ENCODE measurements at places on chromosomes 7 and 10.

DNA sequence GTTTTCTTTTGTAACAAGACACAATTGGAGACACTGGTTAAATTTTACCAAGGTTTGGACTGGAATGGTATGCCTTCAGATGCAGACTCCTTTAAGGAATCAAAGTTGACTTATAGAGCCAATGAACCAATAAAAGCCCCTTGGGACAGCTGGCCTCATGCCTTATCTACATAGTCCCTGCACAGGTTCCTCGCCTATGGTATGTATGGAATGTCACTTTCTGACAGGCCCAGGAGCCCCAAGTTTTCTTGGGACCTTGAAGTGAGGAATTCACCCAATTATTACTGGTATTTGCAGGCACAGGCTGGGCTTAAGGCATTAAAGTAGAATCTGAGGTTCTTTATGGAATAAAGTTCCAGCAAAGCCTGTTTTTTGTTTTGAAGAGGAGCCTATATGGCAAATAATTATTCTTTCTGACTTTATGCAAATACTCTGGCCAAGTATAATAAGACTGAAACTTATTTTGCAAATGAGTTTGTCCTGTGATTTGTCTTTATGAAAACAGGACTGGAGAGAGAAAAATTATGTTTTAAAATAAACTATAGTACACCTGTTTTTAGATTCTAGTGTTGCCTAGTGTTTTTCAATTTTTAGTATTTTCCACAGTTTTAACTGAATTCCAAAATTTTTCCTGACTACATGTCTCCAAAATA lies 24.1 kb upstream of the DNMBP start:
- DNase-seq: no peak

- DNase-seq: no peak
Measured at GRCh38 chr10:6091630-6092029, 2.8 kb downstream of the RBM17 start.

DNA sequence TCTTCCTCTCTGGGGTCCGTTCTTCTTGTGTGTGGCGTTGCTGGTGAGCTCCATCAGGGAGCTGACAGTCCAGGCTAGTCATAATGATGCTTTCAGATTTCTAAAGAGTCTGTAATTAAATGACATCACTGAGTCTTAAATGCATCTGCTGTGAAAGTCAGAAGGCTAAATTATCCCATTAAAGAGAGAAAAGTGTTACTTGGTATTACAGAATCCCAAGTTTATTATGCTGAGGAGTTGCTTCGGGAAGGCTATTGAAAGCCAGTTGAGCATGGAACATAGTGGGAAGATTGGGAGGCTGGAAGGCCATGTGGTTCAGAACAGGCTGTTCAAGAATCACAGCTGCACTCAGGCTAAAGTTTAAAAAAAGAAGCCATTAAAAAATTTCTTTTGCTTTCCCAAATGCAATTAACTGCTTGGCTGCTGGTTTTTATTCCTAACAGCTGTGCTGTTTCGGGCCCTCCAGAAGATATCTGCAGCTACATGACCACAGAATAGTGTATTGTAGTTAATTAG lies 342.6 kb upstream of the LRGUK start:
- DNase-seq: no peak

GRCh38 chr10:15824498-15824897 lies 35.8 kb downstream of the MINDY3 start:
- DNase-seq: no peak

- DNase-seq: no peak
Measured at GRCh38 chr7:46257761-46258448, 336.8 kb upstream of the IGFBP3 start.

- DNase-seq: peak; percentile 18
Measured at GRCh38 chr10:13158401-13158800, 3.0 kb upstream of the MCM10 start.

- no peak for DNase-seq
Measured at GRCh38 chr10:13649844-13650520, 63.2 kb downstream of the PRPF18 start.

- no peak for DNase-seq
Measured at GRCh38 chr7:128000048-128000447, 31.2 kb downstream of the LRRC4 start.

- DNase-seq: no peak
Measured at GRCh38 chr7:26729150-26729775, 135.1 kb downstream of the SKAP2 start.

DNA sequence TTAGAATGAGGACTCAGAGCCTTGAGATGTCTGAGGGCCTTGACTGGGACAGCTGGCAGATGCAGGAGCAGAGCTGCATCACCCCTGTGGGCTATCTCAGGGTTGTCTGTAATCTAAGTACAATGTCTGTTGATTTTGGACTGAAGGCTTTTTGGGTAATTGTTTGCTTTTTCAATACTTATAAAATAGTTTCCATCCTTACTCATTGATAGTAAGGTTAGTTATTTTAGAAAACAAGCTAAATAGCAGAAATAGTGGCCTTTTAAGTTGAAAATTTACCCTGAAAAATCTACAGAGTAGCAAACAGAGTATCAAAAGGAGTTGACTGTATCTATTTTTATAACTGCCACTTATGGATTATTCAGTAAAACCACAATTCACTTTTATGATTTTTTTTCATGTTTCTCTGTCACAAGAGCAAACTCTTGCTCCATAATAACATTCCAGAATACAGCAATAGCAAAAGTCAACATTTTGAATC lies 179.7 kb downstream of the CFTR start:
- DNase-seq: no peak

DNA sequence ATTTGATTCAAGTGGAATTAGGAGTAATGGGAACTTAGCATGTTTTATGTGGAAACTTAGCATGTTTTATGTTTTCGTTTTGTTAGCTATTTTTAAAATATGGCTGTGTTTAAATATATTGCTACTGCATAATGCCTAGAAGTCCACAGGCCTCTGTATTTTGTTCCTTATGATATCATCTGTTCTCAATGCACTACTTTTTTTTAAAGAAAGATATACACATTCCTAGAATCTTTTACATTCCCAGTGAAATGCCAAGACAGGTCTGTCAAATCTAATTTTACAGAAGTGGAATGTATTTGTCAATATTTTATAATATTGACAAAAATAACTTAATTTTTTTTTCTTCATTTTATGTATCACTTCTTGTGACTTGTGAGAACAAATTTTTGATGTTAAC lies 51.6 kb downstream of the ST7 start:
- DNase-seq: no peak

DNA sequence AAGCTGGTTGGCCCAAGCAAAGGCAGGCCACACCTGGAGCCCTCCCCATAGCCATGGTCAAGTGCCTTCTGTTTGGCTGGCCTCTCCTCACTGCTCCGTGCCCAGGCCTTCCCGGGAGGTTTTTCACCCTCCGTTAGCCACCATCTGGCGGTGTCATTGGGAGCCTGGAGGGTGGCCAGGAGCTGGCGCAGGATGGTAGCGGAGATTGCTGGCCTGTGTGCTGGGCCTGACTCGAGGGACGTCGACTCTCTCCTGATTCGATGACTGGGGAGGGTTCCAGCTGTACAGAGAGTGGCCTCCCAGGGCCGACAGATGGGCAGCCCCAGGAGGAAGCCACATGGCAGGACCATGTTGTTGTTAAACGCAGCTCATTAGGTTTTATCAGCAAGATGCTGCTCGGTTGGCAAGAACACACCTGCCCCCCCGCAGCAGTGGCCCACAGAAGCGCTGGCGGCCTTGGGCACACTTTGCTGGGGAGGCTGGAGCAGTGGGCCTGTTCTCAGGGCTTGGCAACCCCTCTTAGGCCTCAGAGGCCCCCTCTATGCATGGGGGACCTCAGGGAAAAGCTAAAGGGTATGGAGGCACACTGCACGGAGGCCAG lies 64.0 kb upstream of the CACUL1 start:
- DNase-seq: no peak

DNA sequence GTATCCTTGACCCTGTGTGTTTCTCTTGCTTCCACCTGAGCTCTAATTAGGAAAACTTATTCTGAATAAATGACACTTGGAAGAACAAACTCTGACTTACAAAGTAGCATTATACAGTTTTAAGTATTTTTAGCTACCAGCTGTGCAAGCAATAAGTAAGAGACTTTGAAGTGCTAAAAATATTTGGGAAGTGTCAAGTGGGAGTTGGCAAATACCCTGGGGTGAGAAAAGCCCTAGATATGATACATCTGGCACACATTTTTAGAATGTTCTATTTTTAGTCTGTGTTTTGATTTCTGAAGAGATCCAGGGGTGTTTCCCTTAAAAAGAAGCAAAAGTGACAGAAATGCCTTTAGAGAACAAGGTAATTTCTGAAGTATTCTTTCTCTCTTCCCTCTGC lies 132.7 kb upstream of the TEX47 start:
- DNase-seq: no peak

- DNase-seq: no peak
Measured at GRCh38 chr7:138958391-138958956, 22.7 kb downstream of the KIAA1549 start.

DNA sequence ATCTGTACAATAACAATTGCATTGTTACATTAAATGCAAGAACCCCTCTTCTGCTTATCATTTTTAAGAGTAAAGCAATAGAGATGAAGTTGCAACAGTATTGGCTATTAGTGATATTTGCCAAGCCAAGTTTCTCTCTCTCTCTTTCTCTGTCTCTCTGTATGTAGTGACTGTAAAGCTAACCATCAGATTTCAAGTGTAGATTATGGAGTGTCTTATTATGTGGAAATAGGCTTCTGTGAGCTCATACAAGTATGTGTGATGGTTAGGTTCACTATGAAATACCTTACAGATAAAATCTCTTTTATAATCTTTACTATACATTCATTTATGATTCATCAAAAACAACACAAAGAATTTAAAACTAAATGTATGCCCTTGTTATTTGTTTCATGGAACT lies 28.6 kb upstream of the NRP1 start:
- no peak for DNase-seq

GRCh38 chr7:116566666-116567065 lies 41.8 kb downstream of the CAV1 start:
- DNase-seq: no peak

GRCh38 chr7:149806726-149807125 lies 31.4 kb upstream of the ZNF862 start:
- DNase-seq: no peak

- no peak for DNase-seq
Measured at GRCh38 chr10:117164592-117165537, 26.8 kb upstream of the VAX1 start.

DNA sequence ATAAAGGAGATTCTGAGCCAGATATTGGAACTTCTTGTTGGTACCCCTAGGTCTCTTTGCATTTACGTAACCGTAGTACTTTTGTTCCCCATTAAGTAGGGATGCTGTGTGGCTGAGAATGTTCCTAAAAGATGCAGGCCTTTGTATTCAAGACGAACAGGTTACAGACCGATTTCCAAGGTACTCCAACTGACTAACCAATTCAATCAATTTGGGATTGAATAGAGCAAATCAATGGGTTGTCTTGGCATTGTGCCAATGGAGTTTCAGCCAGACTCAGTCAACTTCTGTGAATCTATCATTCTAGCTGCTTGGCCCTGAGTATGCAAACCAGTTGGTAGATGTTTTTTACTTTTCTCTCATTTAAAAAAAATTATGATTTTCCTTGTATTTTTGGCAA lies 347.3 kb upstream of the NPVF start:
- no peak for DNase-seq

DNA sequence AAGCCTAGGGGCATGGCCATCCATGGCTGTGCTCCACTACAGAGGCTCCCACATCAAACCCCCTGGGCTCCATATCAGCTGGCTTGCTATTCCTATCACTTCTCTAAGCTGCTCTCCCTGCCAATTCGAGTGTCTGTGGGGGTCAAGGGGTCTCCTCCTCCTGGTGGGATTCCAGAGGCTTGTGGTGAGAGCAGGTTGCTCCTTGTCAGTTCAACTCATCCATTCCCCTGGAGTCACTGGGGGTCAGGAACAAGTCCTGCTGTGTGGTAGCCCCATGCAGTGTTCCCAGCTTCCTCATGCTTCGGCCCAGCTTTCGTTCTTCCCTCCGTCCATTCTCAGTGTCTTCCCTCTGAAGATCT lies 86.6 kb upstream of the UNC5B start:
- DNase-seq: no peak

DNA sequence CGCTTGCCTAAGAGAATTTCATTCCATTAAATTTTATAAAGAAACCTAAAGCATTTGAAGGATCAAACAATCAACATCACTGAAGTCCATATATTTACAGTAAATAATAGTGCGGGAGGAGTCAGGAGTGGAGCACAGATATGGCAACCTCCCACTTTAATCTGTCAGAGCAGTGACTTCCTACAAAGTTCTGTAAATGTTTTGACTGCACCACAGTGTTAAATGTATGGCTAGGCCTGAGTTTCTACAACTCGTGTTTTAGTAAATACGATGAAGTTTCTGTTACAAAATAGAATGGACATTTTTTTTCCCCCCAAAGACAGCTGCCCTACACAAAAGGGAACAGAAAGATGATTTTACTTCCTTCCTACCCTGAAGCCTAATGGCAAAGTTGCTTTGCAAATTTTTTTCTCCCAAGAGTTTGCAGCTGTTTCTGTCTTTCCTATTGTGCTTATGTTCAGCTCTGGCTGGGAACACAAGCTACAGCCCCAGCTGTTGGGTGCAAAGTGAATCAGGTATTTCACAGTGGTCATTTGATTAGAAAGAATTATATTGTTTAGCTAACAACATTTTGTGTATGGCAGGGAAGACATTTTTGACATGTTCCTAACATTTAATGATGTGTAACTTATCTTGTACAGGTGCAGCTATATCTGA lies 62.1 kb downstream of the MET start:
- no peak for DNase-seq

DNA sequence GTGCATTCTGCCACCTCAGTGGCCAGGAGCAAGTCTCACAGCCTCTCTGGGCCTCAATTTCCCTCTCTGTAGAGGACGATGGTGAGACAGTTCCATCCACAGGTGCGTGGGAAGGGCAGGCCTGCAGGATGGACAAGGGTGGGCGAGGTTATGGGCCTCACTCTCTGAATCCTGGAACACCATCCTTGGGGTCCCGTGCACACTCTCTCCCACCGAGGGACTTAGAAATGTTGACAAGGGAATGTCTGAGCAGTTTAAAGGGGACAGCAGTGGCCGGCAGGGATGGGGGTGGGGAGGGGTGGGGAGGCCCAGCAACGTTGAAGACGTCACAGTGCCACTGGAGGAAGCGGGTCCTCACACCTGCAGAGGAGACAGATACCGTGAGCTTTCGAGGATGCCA lies 111.5 kb downstream of the FOXL3 start:
- DNase-seq: peak; percentile 4

GRCh38 chr10:126497672-126498071 lies 109.4 kb upstream of the ADAM12 start:
- DNase-seq: no peak

- no peak for DNase-seq
Measured at GRCh38 chr7:68250143-68250542, 1253.5 kb downstream of the TYW1 start.

GRCh38 chr7:112103246-112103645 lies 103.0 kb downstream of the DOCK4 start:
- DNase-seq: no peak

GRCh38 chr10:69377933-69378332 lies 38.8 kb downstream of the TACR2 start:
- no peak for DNase-seq

All from T-helper 17 cell (primary cell).